ENCODE measurements at places on chromosomes 16 and 17.

GRCh38 chr16:53515259-53515658 lies 12.2 kb upstream of the AKTIP start:
- DNase-seq = peak; percentile 32

- no peak for DNase-seq
Measured at GRCh38 chr16:17211797-17212196, 259.0 kb downstream of the XYLT1 start.

GRCh38 chr16:17162560-17162959 lies 308.2 kb downstream of the XYLT1 start:
- DNase-seq = no peak

- no peak for DNase-seq
Measured at GRCh38 chr16:1265090-1265630, 9.3 kb downstream of the TPSD1 start.

DNA sequence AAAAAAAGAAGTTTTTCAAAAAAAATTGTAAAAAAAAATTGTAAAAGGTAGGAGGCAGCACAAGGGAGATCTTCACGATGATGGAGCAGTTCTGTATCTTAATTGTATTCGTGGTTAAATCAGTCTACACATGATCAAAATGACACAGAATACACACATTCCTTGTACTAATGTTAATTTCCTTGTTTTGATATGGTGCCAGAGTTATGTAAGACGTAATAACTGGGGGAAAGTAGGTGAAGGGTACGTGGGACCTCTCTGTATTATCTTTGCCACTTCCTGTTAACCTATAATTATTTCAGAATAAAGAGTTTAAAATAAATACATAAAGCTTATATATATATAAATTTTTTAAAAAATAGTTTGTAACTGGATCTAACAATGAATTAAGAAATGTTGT lies 36.8 kb downstream of the HELZ start:
- no peak for DNase-seq
